NCI-H1694 treated with DMSO at 0.1 percent for 48 hours (cell line): ENCODE measurements at places on chromosomes 6 and 20.
A peak's percentile ranks its signal among the peaks of the same experiment; 100 is the strongest.

GRCh38 chr6:40925341-40925740 lies 113.7 kb downstream of the UNC5CL start:
- DNase-seq = no peak

GRCh38 chr6:135204951-135205350 lies 23.8 kb downstream of the MYB start:
- DNase-seq = no peak

GRCh38 chr6:140201787-140202458 lies 827.5 kb upstream of the CITED2 start:
- no peak for DNase-seq

GRCh38 chr20:62925076-62925419 lies 1.3 kb downstream of the DIDO1 start:
- no peak for DNase-seq

GRCh38 chr6:160102956-160103824 lies 18.4 kb upstream of the SLC22A1 start:
- peak; percentile 16 for DNase-seq

- DNase-seq = peak; percentile 28
Observed at GRCh38 chr6:170279977-170280688, 10.7 kb downstream of the DLL1 start.

- DNase-seq = no peak
Observed at GRCh38 chr20:21508230-21509078, 5.4 kb downstream of the NKX2-2 start.

GRCh38 chr20:63142933-63143332 lies 73.0 kb downstream of the YTHDF1 start:
- no peak for DNase-seq

- no peak for DNase-seq
Observed at GRCh38 chr6:50853939-50854338, 35.3 kb downstream of the TFAP2B start.

GRCh38 chr6:18406955-18407749 lies 20.0 kb downstream of the RNF144B start:
- DNase-seq = no peak

DNA sequence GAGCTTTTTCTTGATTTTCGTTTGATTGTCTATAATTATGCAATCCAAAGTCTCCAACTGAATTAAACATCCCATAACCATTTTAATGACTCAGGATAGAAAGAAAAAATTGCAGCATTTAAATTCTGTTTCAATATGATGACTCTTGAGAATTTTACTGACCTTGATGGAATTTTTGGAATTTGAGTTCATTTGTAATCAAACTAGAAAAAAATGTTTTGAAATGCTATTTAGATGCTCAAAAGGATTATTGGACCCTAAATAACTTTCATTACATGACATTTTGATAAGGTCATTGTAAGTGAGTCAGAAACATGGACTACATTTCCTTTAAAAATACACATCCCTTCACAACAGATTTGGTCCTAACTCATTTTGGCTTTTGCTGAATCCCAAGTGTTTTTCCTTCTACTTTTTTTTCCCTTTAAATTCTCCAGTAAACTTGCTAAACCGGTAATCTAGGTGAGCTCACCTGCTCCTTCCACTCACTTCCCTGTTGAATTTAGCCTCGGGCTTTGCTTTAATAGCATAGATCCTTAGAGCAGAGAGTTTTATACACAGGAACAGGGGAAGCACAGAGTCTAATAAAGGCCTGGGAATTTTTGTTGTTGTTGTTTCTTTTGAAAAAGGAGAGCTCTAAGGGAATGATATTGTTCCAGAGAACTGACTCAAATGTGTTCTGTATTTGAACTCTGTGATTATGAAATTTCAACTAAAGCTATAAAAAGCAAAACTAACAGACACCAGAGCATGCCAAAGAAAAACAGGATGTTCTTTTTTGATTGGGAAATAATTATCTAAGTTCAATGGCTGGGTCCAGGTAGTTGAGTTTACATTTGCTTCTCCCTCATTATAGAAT lies 1088.2 kb upstream of the CITED2 start:
- DNase-seq = no peak

DNA sequence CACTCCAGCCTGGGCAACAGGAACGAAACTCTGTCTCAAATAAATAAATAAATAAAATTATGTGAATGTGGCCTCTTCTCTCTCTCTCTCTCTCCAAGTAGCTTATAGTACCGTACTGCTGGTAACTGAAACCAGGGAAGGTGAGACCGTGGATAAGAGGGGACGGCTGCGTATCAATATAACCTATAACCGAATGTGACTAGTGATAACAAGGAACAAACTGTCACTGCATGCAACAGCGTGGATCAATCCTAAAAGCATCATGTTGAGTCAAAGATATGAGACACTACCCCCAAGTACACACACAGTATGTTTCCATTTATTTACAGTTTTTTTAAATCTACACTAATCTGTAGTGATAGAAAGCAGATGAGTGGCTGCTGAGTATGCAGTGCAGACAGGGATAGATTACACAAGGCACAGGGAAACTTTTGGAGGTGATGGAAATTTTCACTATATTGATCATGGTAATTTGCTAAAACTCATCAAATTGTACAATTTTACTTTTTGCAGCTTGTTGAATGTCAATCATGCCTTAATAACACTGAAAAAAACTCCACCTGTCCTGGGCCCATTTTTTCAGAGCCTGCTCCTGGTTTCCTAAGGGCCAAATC lies 121.4 kb upstream of the ARMC2 start:
- DNase-seq = no peak

- peak; percentile 69 for DNase-seq
Observed at GRCh38 chr6:44237021-44237812, 9.7 kb upstream of the HSP90AB1 start.

DNA sequence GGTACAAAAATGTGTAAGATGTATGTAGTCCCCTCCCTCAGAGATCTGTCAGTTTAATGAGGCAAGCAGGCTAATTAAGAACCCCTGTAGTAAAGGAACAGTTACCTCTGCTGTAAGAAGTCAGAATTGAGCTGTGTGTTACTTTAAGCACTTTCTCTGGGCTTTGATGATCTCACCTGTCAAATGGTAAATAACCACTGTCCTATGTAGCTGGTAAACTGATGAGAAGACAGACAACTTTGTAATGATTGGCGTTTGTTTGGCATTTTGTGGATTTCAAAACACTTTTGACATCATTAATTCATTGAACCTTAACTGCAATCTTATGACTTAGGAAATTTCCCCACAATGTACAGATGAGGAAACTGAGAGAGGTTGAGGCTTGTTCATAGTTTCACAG lies 55.7 kb downstream of the RALY start:
- DNase-seq = no peak

GRCh38 chr6:159966981-159967380 lies 1.9 kb upstream of the IGF2R start:
- no peak for DNase-seq

DNA sequence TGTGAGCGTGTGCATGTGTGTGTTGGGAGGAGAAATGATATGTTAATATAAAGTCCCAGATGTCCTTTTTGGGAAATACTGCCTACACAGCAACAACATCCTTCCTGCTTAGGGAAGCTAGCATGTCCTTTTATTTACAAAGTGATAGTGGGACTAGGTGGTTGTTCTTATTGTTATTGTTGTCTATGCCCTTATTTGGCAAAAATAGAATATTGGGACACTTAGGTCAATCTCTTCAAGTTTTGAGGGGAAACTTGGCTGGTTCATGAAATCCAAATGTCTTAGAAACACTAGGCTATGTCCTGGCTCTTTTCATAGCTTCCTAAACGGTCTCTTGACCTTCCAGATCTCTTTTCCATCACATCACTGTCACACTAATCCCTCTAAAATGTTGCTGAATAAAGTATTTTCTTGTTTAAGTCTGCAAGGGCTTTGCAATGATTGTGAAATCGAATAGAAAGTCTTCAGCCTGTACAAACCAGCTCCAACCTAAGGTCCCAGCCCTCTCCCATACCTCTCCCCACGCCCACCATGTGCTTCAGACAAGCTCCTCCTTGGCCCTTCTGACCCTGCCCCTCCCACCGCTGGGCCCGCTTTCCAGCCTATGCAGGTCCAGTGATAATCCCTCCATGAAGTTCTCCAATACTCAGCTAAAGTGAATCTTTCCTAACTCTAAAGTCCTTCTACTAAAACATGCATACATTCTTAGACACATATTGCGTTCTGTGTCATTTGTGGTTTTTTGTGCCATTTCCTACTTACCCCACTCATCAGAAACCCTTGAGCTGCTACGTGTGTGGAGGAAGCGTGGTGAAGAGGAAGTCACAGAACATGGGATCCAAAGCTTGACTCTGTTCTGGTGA lies 205.1 kb downstream of the LY86 start:
- DNase-seq = no peak

GRCh38 chr20:23776067-23776771 lies 25.5 kb upstream of the CST1 start:
- no peak for DNase-seq

- no peak for DNase-seq
Observed at GRCh38 chr6:96816301-96816817, 20.9 kb downstream of the GPR63 start.

DNA sequence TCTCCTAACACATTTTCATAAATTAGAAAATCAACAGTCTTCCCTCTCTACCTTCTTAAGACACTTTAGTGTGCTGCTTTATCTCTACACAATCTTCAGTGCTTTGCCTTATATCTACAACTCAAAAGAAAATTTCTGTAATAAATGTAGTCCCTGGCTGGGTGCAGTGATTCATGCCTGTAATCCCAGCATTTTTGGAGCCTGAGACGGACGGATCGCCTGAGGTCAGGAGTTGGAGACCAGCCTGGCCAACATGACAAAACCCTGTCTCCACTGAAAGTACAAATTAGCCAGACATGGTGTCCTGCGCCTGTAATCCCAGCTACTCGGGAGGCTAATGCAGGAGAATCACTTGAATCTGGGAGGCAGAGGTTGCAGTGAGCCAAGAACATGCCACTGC lies 9.7 kb upstream of the EDN1 start:
- no peak for DNase-seq

GRCh38 chr6:18424201-18424600 lies 37.1 kb downstream of the RNF144B start:
- no peak for DNase-seq

GRCh38 chr6:11298651-11299420 lies 66.4 kb upstream of the NEDD9 start:
- DNase-seq = no peak

DNA sequence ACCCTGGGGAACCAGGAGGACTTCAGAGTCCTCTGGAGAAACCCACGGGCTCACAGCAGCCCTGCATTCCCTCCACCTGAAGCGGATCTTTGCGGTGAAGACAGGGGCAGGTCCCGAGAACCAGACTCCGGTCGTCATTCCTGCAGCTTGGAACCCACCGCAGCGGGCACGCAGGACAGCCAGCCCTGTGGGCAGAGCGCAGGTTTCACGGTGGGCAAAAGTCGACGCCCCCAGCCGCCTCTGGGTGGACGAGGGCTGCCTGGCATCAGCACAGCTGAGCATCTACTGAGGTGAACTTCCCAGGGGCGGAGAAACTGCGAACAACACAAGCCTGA lies 118.3 kb downstream of the PSMB1 start:
- no peak for DNase-seq
